Hematopoietic multipotent progenitor cell treated with erythropoietin and hydrocortisone succinate and interleukin-3 and kit ligand, for 6 days (in vitro differentiated cells): ENCODE measurements at places on chromosomes 3 and 15.

GRCh38 chr3:29683018-29683993 is 402.4 kb downstream of the RBMS3 start:
- peak; percentile 81 for DNase-seq

DNA sequence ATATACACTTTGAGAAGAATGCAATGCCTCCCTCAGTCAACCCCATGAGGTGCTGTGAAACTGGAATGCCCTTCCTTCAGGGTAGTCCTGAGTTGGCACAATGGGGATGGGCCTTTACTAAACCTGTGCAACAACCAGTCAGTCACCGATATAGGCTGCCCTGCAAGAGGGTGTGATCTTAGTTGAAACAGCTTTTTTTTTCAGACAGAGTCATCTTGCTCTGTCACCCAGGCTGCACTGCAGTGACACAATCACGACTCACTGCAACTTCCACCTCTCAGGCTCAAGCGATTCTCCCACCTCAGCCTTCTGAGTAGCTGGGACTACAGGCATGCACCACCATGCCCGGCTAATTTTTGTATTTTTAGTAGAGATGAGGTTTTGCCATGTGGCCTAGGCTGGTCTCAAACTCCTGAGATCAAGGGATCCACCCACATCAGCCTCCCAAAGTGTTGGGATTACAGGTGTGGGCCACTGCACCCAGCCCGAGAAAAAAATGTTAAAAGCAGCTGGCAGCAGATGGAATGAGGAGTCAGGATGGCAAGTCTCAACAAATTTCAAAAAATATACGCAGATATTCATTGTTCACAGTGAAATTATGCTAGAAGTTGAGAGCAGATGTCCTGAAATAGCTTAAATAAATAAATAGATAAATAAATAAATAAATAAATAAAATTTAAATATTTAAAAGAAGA is 31.8 kb downstream of the MYO5A start:
- no peak for DNase-seq

DNA sequence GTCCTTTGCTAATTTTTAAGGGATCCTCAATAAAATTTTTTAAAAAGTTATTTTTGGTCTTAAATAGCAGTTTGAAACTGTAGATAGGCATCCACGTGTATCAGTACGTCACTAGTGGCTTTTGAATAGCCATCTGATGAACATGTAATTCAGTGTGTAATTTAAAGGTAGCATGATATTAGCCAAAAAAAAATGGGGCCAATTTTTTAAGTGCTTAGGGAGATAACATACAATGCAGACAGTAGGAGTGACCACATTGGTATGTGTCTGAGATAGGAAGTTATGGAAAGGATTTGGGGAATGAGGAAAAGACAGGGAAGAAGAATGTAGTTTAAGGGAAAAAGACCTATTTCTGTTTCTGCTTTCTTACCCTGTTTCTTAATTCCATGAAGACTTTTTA is 2.5 kb downstream of the AP4E1 start:
- DNase-seq = no peak

- DNase-seq = no peak
Observed at GRCh38 chr15:41443275-41443674, 26.4 kb downstream of the RTF1 start.

DNA sequence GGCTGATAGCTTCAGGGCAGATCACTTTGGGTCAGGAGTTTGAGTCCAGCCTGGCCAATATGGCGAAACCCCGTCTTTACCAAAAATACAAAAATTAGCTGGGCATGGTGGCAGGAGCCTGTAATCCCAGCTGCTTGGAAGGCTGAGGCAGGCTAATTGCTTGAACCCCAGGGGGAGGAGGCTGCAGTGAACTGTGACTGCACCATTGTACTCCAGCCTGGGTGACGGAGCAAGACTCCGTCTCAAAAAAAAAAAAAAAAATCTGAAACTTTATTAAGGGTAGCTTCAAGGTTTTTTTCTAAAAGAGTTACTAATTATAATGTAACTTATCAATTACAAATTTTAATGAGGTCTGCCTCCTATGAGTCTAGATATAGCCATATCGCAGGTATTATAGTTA is 5.1 kb downstream of the NECTIN3 start:
- no peak for DNase-seq

DNA sequence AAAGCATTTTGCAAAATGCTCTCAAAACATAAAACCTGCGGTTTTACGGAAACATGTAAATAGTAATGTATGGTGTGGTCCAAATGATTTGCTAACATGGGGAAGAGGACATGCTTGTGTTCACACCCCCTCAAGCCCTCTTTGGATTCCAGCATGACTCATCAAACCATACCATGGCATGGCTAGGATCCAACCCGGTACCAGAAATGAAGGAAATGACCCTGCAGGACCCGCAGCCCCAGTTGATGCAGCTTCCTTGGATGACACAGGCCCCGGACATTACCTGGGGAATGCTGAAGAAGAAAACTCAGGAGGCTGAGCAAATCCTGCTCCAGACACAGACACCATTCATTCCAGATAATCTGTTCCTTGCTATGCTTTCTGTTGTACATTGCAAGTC is 222.9 kb downstream of the DTWD1 start:
- DNase-seq = no peak

- DNase-seq = peak; percentile 63
Observed at GRCh38 chr3:40971191-40972168, 227.8 kb upstream of the CTNNB1 start.

GRCh38 chr3:27910456-27910855 is 188.3 kb upstream of the EOMES start:
- no peak for DNase-seq

DNA sequence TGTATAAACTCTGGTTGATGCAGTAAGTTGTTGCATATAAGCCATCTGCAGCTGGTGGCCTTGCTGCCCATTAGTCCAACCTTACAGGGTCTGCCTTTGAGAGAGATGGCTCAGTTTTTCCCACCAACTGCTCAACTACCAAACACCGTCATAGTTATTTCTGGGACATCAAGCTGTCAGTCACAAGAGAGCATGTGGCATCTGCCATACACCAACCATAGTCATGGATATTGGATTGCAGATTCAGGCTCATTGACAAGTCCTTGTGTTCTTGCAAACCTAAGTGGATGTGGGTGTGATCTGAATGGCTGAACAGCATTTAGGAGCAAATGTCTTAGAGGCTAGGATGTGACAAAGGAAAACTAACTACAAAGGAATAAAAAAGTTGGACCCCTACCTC is 137.6 kb downstream of the ADAMTS17 start:
- DNase-seq = no peak

GRCh38 chr3:123371859-123372685 is 76.8 kb downstream of the ADCY5 start:
- DNase-seq = no peak

DNA sequence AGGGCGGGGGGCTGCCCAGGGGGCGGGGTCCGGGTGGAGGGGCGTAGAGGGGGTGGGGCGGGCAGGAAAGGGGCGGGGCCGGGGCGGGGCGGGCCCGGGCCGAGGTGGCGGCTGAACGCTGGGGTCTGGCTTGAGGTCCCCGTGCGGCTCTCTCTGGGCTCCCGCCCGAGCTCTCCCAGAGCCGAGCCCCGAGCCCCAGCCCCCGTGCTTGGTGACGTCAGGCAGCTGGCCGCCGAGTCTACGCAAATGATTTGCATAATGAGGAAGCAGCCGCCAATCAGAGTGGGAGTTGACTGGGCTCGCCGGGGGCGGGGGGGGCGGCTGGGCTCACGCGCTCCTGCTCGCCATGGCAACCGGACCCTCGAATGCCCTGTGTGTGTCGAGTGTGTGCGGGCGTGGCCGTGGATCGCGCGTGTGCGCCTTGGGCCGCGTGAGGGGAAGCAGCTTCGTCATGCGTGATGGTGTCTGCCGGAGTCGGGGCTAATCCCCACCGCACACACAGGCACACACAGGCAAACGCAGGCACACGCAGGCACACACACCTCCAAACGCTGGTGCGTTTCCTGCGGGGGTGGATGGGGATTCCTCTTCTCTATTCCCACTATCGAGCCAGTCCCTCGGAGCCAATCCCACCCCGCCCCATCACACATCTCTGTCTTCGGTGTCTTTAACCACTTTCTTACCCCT is at the start of gene CELF6:
CELF6 (minus strand) TSS at position 173 of the 687 bp plus-strand sequence. CDS start 283 bp downstream, outside the sequence.
- DNase-seq = peak; percentile 89

DNA sequence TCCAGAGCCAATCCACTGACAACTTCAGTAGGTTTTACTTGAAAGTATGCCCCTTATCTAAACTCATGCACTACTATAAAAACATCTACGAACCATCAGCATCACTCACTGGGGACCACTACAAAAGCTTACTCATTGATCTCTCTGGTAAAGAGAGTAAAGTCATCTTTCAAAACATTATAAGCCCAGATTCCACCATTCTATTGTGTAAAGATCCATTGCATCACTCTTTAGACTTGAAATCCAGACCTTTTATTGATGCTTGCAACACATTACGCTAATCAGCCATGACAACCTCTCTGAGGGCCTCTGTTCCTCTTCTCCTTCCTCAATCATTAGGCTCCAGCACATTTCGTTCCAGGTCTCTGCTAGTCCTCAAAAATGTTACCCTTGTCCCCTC is 248.9 kb upstream of the WNT5A start:
- DNase-seq = no peak

DNA sequence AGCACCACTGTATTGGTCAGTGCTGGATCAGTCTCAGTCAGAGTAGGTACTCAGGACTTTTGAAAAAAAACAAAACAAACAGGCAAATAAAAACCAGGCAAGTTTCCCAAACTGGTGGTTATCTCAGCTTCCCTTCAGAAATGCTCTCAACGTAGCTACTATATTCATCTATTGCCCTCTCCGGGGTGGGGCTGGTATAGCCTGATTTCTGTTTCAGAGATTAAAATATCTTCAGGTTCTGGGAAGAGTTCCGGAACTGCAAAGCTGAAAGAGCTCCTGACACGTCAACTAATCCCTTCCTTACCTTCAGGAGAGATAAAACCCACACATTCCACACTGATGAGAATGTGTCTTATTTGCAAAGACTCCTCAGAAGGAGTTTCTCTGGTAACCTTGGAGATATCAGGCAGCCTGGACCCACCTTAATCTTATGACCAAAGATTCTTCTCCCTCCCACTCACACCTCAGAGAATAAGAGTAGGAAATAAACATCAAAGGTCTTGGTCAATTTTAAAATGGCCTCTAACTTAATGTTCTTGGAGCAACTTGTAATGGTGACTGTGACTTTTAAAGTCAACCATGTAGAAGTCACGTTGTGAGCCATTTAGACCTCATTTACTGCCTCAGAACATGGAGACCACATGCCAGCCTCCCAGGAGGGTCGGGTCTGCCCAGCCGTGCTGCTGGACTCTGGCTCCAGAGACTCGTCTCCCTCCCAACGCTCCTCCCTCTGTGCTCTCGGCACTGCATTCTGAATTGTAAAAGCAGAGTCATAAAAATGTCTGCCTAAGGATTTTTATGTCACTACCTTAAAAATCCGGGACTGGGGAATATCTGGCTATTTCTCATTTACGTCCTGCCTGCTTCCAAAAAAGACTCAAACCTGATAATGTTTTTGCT is 53.8 kb downstream of the CDCP1 start:
- no peak for DNase-seq

- DNase-seq = peak; percentile 23
Observed at GRCh38 chr3:27591312-27592210, 107.4 kb upstream of the SLC4A7 start.

DNA sequence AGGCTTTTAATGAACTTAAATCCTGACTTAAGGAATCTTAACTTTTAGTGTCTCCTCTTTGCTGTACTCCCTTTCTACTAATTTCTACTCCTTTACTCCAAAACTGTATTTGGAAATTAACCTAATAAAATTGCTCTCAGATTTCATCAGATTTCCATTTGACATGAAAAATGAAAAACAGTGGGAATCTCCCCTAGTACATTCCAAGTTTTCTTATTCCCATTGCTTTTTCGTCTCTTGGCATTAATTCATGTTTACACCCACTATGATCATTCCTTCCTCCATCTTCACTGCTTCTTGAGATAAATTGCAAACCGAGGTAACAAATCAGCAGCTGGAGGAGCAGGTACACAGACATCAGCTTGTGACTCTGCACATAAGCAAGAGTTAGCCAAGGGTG is 208.7 kb downstream of the VGLL3 start:
- no peak for DNase-seq

DNA sequence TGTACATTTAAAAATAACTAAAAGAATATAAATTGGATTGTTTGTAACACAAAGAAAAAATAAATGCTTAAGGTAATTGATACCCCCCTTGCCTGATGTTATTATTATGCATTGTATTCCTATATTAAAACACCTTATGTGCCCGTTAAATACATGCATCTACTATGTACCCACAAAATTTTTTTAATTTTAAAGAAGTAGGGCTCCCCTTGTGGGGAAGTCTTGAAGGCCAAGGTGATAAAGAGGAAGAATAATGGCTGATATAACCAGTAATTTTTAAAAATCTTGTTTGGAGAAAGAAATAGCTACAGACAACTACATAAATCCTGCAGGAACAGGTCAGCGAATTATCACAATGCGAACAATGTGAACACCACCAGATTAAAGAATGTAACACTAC is 451.7 kb upstream of the ARHGEF26 start:
- DNase-seq = no peak
